Inflammatory macrophage treated with lipopolysaccharide for 1 hour (primary cell): ENCODE measurements at places on chromosomes 4 and X.

DNA sequence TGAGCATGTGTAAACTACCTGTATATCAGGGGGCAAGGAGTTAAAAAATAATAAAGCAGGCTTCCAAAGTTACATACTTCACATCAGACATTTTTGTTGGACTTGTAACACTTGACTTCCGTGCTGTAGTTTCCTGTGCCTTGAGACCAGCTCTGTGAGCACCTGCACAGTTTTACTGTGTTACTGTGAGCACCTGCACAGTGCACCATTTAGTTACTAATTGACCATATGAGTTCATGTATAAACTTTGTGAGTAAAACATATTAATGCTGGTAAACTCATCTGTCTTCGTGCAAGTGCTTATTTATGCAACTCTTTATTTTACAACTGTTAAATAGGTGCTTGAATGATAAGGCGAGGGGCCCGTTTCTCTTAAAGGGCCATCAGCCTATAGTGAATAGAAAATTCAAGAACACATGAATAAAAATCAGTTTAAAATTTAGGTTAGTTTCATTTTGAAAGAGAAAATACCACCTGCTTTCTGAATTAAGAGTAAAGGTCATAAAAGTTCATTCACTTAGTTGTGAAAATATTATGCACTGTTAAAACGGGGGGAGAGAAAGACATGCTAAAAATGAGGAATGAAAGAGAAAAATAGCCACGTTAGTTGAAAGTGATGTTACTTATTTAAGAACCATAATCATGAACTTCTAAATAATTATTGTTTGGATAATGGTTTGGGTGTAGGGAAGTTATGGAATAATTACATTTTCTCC lies 42.4 kb downstream of the USP9X start:
- DNase-seq = no peak

- no peak for DNase-seq
These were observed 185.3 kb downstream of the KIT start for GRCh38 chr4:54843106-54843505.

GRCh38 chr4:4645743-4646142 lies 103.9 kb upstream of the STX18 start:
- DNase-seq = no peak

GRCh38 chrX:20229155-20229554 lies 37.6 kb downstream of the RPS6KA3 start:
- no peak for DNase-seq

DNA sequence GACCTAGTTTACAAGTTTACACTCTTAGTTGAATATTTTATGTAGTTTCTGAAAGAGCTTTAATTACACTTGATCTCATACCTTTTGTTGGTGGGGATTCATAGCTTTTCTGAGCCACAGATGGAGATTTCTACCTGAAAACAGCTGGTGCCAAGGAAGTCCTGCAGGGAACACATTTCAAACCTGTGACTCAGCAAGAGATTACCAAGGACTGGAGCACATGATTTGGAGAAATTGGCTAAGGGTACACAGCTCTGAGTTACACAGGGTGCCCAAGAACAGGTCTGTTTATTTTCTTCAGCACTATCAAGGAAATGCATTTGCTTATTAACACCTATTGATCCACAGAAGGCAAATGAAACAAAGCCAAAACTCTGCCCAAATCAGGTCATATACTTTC lies 691.5 kb downstream of the KCTD8 start:
- DNase-seq = no peak

GRCh38 chr4:187929024-187929423 lies 66.5 kb upstream of the ZFP42 start:
- DNase-seq = no peak

GRCh38 chrX:53075011-53075410 lies 7.2 kb upstream of the TSPYL2 start:
- no peak for DNase-seq
